ENCODE measurements at places on chromosomes 1 and 21. TPM values are rescaled to one million over a fixed set of nuclear protein-coding genes. Genes with fewer than 3 reads are reported as not detected.

DNA sequence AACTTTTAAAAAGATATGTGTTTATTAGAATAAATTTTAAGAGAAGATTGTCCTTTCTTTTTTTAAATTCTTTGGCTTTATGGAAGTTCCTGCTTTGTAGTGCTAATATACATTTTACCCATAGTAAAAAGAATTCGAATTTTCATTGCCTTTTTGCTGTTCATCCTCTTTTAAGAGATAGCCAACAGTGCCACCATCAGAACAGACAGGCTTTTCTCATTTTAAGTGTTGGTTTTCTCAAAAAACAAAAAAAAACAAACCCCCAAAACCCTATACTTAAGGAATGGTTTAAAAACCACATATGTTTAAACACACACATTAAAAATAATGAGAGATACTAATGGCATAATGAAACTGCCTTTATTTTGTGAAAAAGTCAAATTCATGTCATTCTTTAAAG is 118.8 kb downstream of the NEK7 start:
- peaks cover 1% of the 10 kb centered on the region for H3K27me3 ChIP-seq
- H3K4me3 ChIP-seq = no peak overlapping the region
- no peak for DNase-seq
- H3K4me1 ChIP-seq = no peaks in the 10 kb centered on the region
- no peak overlapping the region for H3K27ac ChIP-seq

- peak overlapping the region; percentile 47 for H3K4me3 ChIP-seq
- H3K27me3 ChIP-seq = no peaks in the 10 kb centered on the region
- no peak for DNase-seq
- no peak overlapping the region for H3K27ac ChIP-seq
- H3K36me3 ChIP-seq = peaks cover 30% of the 10 kb centered on the region
Observed at GRCh38 chr1:150224983-150225382, 10.9 kb downstream of the ANP32E start.

GRCh38 chr1:243313635-243314536 is 58.0 kb downstream of the SDCCAG8 start:
- H3K27ac ChIP-seq = no peak overlapping the region
- H3K4me3 ChIP-seq = no peak overlapping the region
- peaks cover 9% of the 10 kb centered on the region for H3K4me1 ChIP-seq
- DNase-seq = no peak

DNA sequence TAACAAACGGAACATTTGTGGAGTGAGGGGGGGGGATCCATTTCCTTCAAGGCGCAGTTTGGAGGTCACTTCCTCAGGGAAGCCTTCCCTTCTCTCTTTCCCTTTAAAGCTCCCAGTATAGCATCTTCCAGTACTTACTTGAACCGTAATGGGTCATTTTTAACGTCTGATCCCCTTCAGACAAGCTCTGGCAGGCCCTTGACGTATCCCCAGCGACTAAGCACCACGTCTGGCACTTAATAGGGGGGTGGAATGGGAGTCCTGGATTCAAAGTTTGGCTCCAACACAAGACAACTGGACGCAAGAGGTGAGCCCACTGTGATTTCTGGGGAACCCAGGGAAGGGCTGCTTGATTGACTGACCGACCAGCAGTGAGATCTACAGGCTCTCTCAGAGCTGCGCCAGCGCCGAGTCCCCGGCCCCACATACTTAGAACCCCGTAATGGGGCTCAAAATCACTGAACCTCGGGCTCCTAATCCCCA is 441 bp downstream of the YARS1 start:
- H3K36me3 ChIP-seq = peaks cover 12% of the 10 kb centered on the region
- peaks cover 27% of the 10 kb centered on the region for H3K4me1 ChIP-seq
- H3K27me3 ChIP-seq = peaks cover 1% of the 10 kb centered on the region
- peak overlapping the region; percentile 99 for H3K27ac ChIP-seq
- DNase-seq = peak; percentile 20
- peak overlapping the region; percentile 99 for H3K4me3 ChIP-seq

GRCh38 chr1:81617308-81617967 is 183.3 kb upstream of the ADGRL2 start:
- H3K36me3 ChIP-seq = no peaks in the 10 kb centered on the region
- H3K4me1 ChIP-seq = peaks cover 3% of the 10 kb centered on the region
- H3K27me3 ChIP-seq = no peaks in the 10 kb centered on the region
- H3K27ac ChIP-seq = no peak overlapping the region
- DNase-seq = no peak

DNA sequence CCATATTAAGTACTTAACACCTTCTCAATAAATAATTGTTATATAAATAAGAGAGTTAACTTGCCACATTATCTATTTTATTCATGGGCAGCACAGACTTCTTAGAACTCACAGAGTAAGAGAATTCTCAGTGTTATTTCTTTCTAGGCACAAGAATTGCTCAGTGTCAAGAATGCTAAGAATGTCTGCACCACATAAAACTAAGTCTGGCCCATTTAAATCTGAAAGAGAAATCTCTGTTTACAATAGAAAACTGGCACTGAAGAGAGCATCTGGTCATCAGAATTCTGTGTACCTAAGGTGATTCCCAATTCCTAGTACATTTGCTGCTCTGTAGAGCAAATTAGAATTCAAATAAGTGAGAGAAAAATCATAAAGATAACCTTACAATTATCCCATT is 3.8 kb downstream of the OR10K2 start:
- H3K27ac ChIP-seq = no peak overlapping the region
- H3K27me3 ChIP-seq = no peaks in the 10 kb centered on the region
- H3K4me3 ChIP-seq = no peak overlapping the region
- no peaks in the 10 kb centered on the region for H3K4me1 ChIP-seq

- DNase-seq = no peak
- H3K4me1 ChIP-seq = no peaks in the 10 kb centered on the region
- H3K27me3 ChIP-seq = peaks cover 5% of the 10 kb centered on the region
- no peaks in the 10 kb centered on the region for H3K36me3 ChIP-seq
Observed at GRCh38 chr1:157982136-157982535, 11.3 kb upstream of the KIRREL1 start.

GRCh38 chr1:90347366-90347765 is 352.5 kb downstream of the ZNF326 start:
- peaks cover 6% of the 10 kb centered on the region for H3K36me3 ChIP-seq
- peaks cover 3% of the 10 kb centered on the region for H3K27me3 ChIP-seq
- H3K27ac ChIP-seq = no peak overlapping the region

DNA sequence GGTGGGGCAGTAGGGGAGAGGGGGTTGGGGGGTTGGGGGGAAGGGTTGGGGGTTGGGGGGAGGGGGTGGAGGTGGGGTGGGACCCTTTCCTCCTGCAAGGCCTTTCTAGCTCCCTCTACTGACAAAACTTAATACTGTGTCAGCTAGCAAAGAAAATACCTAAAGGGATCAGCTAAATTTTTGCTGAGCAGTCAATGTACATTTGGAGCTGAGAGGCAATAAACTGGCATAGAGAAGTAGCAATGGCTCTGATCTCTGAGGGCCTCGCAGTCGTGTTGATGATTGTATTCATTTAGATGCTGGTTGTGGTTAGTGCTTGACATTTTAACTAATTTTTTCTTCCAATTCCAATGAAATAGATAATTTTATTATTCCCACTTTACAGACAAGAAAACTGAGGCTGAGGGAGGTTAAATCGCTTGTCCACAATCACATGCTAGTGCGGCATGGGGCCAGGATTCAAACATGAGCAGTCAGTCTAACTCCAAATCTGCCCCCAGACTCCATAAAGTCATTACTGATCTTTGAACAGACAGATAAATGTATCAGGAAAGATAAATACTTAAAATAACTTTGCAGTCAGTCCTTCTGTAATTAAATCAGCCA is 357.1 kb downstream of the DISC1 start:
- H3K36me3 ChIP-seq = no peaks in the 10 kb centered on the region
- H3K27ac ChIP-seq = no peak overlapping the region
- H3K4me1 ChIP-seq = peaks cover 17% of the 10 kb centered on the region

DNA sequence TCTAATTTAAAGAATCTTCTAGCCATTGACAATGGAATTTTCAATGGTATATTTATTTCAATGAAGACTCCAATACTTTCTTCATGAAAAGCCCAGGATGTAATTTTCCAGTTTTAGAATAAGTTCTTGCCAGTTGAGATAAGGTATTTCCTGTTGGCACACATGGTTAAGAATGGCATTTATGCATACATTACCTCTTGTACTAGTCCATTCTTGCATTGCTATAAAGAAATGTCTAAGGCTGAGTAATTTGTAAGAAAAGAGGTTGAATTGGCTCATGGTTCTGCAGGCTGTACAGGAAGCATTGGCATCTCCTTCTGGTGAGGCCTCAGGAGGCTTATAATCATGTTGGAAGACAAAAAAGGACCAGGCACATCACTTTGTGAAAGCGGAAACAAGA is 1179.6 kb downstream of the AMY1C start:
- H3K4me1 ChIP-seq = no peaks in the 10 kb centered on the region
- H3K27ac ChIP-seq = no peak overlapping the region
- H3K36me3 ChIP-seq = no peaks in the 10 kb centered on the region
- no peak for DNase-seq
- peaks cover 2% of the 10 kb centered on the region for H3K27me3 ChIP-seq

DNA sequence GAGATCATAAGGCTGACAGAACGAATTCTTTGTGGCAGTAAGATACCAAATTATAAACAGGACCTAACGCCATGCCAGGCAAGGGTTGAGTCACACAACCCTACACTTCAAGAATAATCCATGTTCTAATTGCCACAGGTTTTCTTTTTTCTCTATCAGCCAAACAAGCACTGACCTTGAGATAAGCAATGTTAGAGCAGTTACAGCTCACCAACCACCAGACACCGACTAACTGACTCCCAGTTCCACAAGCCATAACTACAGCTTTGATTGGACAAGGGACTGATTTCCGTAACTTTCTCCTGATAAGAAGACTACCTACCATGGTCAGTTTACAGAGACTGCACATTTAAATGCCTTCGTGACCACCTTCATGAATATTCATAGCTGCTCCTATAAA is 149.6 kb downstream of the PTPRU start:
- peaks cover 5% of the 10 kb centered on the region for H3K4me1 ChIP-seq
- H3K27ac ChIP-seq = no peak overlapping the region
- no peaks in the 10 kb centered on the region for H3K27me3 ChIP-seq
- H3K4me3 ChIP-seq = no peak overlapping the region
- H3K36me3 ChIP-seq = no peaks in the 10 kb centered on the region

DNA sequence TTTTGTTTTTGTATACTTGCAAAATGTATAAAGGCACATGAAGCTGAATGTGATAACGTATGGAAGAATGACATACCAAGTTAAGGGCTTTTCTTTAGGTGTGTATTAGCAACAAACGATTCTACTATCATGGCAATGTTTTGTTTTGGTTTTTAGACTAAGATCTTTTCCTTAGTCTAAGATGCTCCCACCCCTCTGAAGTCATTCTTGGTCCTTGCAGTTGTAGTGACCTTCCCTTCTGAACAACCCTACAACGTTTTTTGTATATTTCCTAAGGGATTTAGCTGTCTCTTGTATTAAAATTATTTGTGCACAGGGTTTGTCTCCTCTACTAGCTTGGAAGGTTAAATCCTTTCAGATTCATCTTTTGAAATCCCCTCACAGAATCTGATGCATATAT is 61.0 kb downstream of the SPAG17 start:
- H3K36me3 ChIP-seq = no peaks in the 10 kb centered on the region
- H3K4me1 ChIP-seq = no peaks in the 10 kb centered on the region
- DNase-seq = no peak
- H3K27ac ChIP-seq = no peak overlapping the region
- no peak overlapping the region for H3K4me3 ChIP-seq
- H3K27me3 ChIP-seq = peaks cover 1% of the 10 kb centered on the region

GRCh38 chr1:187928288-187928687 is 1099.5 kb downstream of the PLA2G4A start:
- H3K36me3 ChIP-seq = no peaks in the 10 kb centered on the region
- no peaks in the 10 kb centered on the region for H3K27me3 ChIP-seq
- DNase-seq = peak; percentile 47
- H3K4me3 ChIP-seq = no peak overlapping the region

DNA sequence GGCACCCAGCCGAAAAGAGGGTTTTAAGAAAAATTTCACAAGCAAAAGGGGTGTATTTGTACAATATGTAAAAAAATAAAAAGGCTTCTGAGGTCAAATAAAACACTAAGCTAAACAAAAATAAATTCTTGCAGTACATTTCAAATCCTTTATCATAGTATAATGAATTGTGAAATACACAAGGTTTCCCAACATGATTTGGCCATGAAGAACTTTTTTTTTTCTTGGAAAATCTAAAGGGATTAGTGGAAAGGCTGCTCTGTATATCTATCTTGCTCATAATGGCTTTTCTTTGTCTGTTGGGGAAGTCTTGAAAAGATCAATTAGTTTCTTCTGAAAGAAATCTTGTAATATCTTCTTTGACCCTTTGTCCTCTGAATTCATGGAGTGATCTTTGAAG is 593.4 kb downstream of the PLPP3 start:
- H3K4me3 ChIP-seq = no peak overlapping the region
- peaks cover 3% of the 10 kb centered on the region for H3K27me3 ChIP-seq
- no peaks in the 10 kb centered on the region for H3K4me1 ChIP-seq
- H3K36me3 ChIP-seq = no peaks in the 10 kb centered on the region
- no peak for DNase-seq

GRCh38 chr1:228740543-228741317 is 5.5 kb downstream of the RHOU start:
- no peak overlapping the region for H3K4me3 ChIP-seq
- no peak overlapping the region for H3K27ac ChIP-seq
- peaks cover 13% of the 10 kb centered on the region for H3K4me1 ChIP-seq
- DNase-seq = no peak
- H3K27me3 ChIP-seq = peaks cover 4% of the 10 kb centered on the region

- no peak overlapping the region for H3K27ac ChIP-seq
- peaks cover 1% of the 10 kb centered on the region for H3K27me3 ChIP-seq
- H3K36me3 ChIP-seq = peaks cover 4% of the 10 kb centered on the region
- DNase-seq = no peak
Observed at GRCh38 chr1:228927946-228928898, 192.9 kb downstream of the RHOU start.

GRCh38 chr1:15412175-15412800 is 2.6 kb downstream of the EFHD2 start:
- H3K4me1 ChIP-seq = peaks cover 7% of the 10 kb centered on the region
- H3K27ac ChIP-seq = no peak overlapping the region
- H3K36me3 ChIP-seq = no peaks in the 10 kb centered on the region
- peaks cover 15% of the 10 kb centered on the region for H3K27me3 ChIP-seq
- H3K4me3 ChIP-seq = no peak overlapping the region

Gene TMEM35B
- total RNA-seq = 18.9 TPM

Gene CELA3B
- total RNA-seq = not detected

Gene EVA1C
- 1.1 TPM for total RNA-seq

Gene TNFRSF9
- total RNA-seq = 4.8 TPM

Gene DEPDC1
- total RNA-seq = 4.6 TPM

Gene GJC2
- 13.0 TPM for total RNA-seq

Gene SELL
- total RNA-seq = 0.82 TPM

Gene ACP6
- 19.2 TPM for total RNA-seq

Gene KLHDC9
- 7.3 TPM for total RNA-seq
